ENCODE measurements at places on chromosomes 11 and 22. TPM values are rescaled to one million over a fixed set of nuclear protein-coding genes. Genes with fewer than 3 reads are reported as not detected.

The CDHR5 gene
- not detected for total RNA-seq

The NLRP14 gene
- 0.19 TPM for total RNA-seq

The OR2AT4 gene
- total RNA-seq: not detected

The ABCC8 gene
- 0.16 TPM for total RNA-seq

The PIK3IP1 gene
- total RNA-seq: 59.9 TPM

The SLC7A4 gene
- 0.94 TPM for total RNA-seq

The TCN2 gene
- total RNA-seq: 60.6 TPM

The USP2 gene
- 0.49 TPM for total RNA-seq

The HOATZ gene
- not detected for total RNA-seq

The PNPLA5 gene
- total RNA-seq: not detected

The P4HA3 gene
- total RNA-seq: 0.66 TPM

The TOB2 gene
- total RNA-seq: 80.6 TPM

The IFITM1 gene
- total RNA-seq: 164 TPM

The SCARF2 gene
- 15.4 TPM for total RNA-seq

The C11orf24 gene
- total RNA-seq: 25.8 TPM

The MPPED1 gene
- total RNA-seq: not detected

The HEPHL1 gene
- not detected for total RNA-seq

The OR52N4 gene
- not detected for total RNA-seq

The TRPM5 gene
- total RNA-seq: not detected

The PGM2L1 gene
- total RNA-seq: 8.7 TPM

The VSIG10L2 gene
- not detected for total RNA-seq

The GUCD1 gene
- total RNA-seq: 137 TPM

The APOL5 gene
- not detected for total RNA-seq

The OR8B8 gene
- not detected for total RNA-seq

The TRIM49 gene
- total RNA-seq: not detected

The PRR14L gene
- total RNA-seq: 31.3 TPM

The SPON1 gene
- 344 TPM for total RNA-seq

The TH gene
- not detected for total RNA-seq

The NAT10 gene
- 19.6 TPM for total RNA-seq

The SEC14L2 gene
- total RNA-seq: 3.9 TPM

The NRXN2 gene
- 7.0 TPM for total RNA-seq

The VSIG2 gene
- total RNA-seq: not detected

The POLD3 gene
- 13.4 TPM for total RNA-seq

The DUSP8 gene
- 1.1 TPM for total RNA-seq

The TLCD5 gene
- total RNA-seq: 4.2 TPM

The MYRF gene
- not detected for total RNA-seq

The PLET1 gene
- not detected for total RNA-seq

The DLAT gene
- total RNA-seq: 27.7 TPM

The TTC36 gene
- 3.1 TPM for total RNA-seq

The TBX10 gene
- total RNA-seq: not detected

The UBASH3B gene
- 15.3 TPM for total RNA-seq
